Spinal cord (tissue), 10 donors: ENCODE measurements at places on chromosomes 4 and X. TPM values are rescaled to one million over a fixed set of nuclear protein-coding genes. Genes with fewer than 3 reads are reported as not detected.
A peak's percentile ranks its signal among the peaks of the same experiment; 100 is the strongest.

The DCLK2 gene
- total RNA-seq = 79.1 TPM

The PHEX gene
- 0.55 TPM for total RNA-seq

The FAM47E gene
- 9.4 TPM for total RNA-seq

The PAGE1 gene
- total RNA-seq = not detected

The FMR1 gene
- total RNA-seq = 82.0 TPM

The REPS2 gene
- 61.1 TPM for total RNA-seq

The FOXR2 gene
- total RNA-seq = not detected

The USP51 gene
- 12.0 TPM for total RNA-seq

The SHOX gene
- 0.20 TPM for total RNA-seq

- no peak for DNase-seq
Observed at GRCh38 chr4:23333946-23334878, 555.6 kb downstream of the PPARGC1A start.

- no peak for DNase-seq
Observed at GRCh38 chr4:26151615-26152014, 169.2 kb upstream of the RBPJ start.

DNA sequence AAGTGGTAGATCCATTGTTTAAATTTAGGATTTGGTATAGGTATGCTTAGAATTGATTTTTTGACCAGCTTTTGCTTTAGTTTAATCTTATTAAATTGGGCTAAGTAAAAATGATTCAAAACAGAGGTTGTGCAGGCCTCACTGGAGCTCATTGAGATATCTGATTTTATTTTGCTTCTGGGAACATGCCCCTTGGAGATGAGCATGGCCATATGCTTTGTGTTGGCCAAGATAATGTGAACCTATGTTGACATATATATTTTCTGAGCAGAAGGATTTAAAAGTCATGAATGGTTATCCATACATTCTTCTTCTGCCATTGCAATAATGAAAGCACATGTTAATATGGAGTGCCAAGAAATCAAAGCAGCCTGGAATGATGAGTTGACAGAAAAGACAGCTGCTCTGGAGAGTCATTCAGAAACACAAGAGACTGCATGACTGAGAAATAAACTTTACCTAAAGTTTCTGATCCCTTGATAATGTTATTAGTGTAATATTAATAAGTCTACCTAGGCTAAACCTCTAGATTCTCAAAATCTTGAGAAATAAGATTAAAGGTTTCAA is 489.7 kb upstream of the GNPDA2 start:
- peak; percentile 8 for DNase-seq

GRCh38 chr4:18850867-18851266 is 829.3 kb upstream of the LCORL start:
- DNase-seq = no peak

GRCh38 chr4:1105067-1105466 is 8.3 kb downstream of the RNF212 start:
- no peak for DNase-seq

DNA sequence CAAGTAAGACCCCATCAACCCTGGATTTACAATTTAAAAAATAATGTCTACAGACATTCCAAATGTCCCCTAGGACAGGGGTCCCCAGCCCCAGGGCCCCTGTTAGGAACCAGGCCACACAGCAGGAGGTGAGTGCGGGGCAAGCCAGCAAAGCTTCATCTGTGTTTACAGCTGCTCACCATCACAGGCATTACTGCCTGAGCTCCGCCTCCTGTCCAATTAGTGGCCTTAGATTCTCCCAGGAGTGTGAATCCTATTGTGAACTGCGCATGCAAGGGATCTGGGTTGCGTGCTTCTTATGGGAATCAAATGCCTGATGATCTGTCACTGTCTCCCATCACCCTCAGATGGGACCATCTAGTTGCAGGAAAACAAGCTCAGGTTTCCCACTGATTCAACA is 146.1 kb downstream of the ATP10D start:
- DNase-seq = no peak

- DNase-seq = no peak
Observed at GRCh38 chr4:144289667-144290428, 149.3 kb upstream of the GYPA start.

DNA sequence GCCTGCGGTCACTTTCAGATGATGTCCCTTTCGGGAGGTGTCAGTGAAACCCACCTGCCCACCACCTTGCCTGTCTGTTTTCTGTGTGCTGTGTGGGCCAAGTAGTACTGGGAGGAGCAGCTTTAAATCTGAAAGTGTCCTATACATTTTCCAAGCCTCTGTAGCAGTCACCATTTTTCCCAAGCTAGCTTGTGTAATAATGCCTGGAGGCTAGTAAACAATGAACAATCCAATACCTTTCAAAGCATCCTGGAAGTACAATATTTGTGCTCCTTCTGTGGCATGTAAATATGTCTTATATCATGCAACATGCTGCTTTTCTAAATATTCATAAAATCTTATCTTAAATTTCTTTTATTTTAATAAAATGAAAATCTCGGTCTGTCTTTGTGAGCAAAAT is 111.6 kb upstream of the C1GALT1C1 start:
- no peak for DNase-seq

- DNase-seq = no peak
Observed at GRCh38 chr4:3254302-3255131, 5.6 kb downstream of the MSANTD1 start.

DNA sequence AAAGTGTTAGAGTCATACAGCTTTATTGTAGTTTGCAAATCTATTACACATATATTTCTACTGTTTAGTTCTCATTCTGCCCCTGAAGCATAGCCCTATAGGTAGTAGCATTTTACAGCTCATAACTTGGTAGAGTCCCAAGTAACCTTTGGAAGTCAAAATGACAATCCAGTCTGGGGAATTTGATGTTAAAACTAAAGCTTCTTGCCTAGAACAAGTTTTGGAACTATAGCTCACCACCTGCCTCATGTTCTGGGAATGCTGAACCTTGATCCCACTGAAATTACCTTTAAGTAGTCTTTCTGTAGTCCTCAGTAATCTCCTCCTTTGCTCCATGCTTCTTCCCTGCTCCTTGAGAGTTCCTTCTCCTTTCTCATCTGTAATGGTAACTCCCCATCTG is 8.4 kb downstream of the UGT8 start:
- DNase-seq = no peak

GRCh38 chrX:6693051-6693450 is 158.1 kb upstream of the VCX3A start:
- no peak for DNase-seq

DNA sequence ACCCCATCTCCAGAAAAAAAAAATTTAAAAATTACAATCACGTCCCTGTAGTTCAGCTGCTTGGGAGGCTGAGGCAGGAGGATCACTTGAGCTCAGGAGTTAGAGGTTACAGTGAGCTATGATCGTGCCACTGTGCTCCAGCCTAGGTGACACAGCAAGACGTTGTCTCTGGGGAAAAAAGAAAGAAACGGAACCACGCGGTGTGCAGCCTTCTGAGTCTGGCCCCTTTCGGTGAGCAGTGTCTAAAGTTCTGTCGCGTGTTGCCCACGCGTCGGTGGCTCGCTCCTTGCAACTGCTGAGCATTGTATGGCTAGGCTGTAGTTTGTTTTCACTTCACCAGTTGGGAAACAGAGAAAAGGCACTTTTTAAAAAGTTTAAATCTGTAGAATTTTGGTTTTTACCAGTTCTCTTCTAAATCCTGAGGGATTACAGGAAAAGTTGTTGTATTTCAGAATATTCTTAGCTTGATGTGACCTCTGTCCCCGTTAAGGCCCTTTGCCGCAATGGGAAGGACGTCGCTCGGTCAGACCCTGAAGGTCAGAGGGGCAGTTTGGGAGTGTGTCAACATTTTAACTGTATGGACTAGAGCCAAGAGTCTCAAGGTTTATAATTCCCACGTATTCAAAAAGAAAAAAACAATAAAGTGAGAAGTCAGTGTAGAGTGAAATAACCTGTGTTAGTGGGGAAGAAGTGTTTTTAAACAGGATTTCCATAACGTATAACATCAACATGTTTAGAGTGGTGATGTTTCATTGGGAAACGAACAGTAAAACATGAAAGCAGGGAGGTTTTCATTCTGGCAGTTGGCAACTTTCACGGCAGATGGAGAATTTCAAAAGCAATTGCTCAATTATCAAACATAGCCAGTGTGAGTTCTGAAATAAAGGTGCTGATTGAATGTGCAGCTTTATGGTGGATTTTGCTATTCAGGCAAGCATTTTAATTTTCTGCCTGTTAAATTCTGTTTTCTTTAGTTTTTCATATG is 45.8 kb upstream of the MSANTD1 start:
- no peak for DNase-seq

DNA sequence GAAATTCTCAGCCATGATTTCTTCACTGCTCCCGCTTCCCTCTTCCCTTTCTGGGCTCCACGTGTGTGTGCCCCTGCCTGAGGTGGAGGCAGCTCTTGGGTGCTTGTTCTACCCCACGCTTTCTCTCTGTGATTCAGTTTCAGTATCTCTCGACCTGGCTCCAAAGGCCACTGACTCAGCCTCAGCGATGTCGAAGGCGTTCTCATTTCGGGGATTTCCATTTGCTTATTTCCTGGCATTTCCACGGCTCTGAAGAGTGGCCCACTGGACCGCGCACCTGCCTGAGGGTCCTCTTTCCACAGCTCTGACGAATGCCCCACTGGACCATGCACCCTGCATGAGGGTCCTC is 52.4 kb downstream of the GAK start:
- DNase-seq = no peak

DNA sequence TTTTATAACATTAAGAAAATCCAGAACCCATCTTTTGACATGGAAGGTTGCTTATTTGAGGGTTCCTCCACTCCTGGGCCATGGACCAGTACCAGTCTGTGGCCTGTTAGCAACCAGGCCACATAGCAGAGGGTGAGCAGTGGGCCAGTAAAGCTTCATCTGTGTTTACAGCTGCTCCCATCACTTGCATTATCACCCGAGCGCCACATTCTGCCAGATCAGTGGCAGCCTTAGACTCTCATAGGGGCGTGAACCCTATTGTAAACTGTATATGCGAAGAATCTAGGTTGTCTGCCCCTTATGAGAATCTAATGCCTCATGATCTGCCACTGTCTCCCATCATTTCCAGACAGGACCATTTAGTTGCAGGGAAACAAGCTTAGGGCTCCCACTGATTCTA is 58.6 kb downstream of the NDST4 start:
- no peak for DNase-seq

- DNase-seq = peak; percentile 61
Observed at GRCh38 chrX:112677167-112677566, 2.6 kb downstream of the LHFPL1 start.

DNA sequence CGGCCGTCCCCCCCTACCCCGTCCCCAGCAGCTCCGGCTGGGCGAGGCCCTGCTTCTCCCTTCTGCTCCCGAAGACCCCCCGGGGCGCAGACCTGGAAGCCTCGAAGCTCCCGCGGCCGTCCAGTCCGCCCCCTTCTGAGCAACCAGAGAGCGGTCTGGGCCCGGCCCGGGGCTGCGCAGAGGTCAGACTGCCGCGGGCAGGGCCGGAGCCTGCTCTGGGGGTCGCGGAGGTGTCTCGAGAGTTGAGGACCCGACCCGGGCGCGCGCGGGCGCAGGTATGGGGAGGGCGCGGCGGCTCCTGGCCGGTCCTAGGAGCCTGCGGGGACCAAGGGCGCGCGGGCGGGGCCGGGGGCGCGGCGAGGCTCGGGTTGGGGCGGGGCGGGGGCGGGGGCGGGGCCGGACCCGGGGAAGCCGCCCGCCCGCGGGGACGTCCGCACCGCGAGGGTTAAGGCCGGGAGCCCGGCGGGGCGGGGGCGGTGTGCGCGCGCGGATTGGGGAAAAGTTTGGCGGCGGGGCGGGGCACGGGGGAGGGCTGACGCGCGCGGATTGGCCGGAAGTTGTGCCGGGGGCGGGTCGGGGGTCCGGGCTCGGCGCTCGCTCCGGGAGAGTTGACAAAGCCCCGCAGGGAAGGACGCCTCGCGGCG is at the start of gene FGFRL1:
FGFRL1 (plus strand) TSS at position 605 of the 644 bp plus-strand sequence. CDS start 860 bp downstream, outside the sequence.
- no peak for DNase-seq

DNA sequence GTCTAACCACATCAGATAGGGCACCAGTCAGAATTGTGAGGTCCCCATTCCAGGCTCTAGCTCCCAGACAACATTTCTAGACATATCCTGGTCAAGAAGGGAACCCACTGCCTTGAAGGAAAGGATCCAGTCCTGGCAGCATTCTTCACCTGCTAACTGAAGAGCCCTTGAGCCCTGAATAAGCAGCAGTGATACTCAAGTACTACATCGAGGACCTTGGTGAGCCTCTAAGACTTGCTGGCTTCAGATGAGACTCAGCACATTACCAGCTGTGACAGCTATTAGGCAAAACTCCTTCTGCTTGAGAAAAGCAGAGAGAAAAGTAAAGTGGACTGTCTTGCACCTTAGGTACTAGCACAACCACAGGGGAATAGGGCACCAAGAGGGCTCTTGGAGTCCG is 205.8 kb upstream of the F9 start:
- DNase-seq = no peak

DNA sequence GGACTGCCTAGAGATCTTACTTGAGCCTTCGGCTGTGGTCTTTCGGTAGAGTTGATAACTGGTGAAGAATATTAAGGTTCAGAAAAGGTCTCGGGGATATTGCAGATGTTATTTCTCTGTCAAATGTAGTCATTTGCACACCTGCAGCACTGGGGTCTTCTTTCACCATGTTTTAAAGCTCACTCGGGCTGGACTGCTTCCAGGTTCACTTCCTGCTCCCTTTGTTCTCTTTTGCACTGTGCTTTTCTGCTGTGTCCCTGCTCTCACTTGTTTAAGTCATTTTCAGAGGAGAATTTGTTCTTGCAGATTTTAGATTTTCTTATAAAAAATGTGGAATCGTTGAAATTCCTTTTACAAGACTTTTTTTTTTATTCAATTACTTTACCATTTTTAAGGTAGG is 68.5 kb downstream of the BMPR1B start:
- no peak for DNase-seq

GRCh38 chr4:38015886-38016515 is 55.8 kb downstream of the PTTG2 start:
- peak; percentile 52 for DNase-seq

DNA sequence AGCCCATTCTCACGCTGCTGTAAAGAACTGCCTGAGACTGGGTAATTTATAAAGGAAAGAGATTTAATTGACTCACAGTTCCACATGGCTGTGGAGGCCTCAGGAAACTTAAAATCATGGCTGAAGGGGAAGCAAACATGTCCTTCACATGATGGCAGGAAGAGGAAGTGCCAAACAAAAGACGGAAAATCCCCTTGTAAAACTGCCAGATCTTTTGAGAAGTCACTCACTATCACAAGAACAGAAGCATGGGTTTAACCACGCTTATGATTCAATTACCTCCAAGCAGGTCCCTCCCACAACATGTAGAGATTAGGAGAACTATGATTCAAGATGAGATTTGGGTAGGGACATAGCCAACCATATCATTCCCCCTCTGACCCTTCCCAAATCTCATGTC is 335.5 kb downstream of the IL15 start:
- DNase-seq = no peak

DNA sequence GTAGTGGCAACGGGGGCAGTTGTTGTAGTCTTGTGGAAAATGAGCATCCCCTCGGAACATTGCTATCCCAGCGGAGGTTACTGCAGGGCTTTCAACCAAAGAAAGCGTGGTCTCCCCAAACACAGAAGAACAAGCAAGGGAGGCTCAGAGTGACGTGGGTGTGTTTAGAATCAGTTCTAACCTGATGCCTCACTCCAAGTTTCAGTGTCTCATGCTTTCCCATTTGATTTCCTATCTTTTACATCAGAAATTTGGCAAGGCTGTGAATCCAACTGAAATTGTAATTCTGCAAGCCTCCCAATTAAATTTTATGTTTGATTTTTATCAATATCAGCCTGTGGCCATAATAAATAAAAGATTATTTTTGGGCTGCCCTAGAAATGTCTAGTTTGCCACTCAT is 156.1 kb upstream of the LNX1 start:
- DNase-seq = no peak
